ENCODE measurements at places on chromosomes 16 and 17.

GRCh38 chr16:30567991-30568638 is 3.4 kb downstream of the ZNF688 start:
- peak; percentile 3 for ATAC-seq

DNA sequence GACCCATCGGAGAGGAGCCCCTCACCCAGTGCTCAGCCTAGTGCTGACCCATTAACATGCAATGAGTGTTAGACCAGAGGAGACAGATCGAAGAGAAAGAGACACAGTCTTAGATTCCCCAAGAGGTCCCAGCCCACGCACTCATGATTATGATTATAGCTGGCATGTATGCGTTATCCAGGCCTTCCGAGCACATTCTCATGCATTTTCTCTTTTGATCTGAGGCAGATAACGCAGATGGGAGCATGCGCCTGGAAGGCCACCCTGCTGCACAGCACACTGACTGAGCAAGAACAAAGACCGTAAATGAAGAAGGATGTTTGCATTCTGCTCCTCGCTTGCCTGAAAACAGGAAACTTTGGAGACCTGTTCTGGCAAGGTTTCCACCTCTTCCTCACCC is 232.7 kb downstream of the SOX9 start:
- no peak for ATAC-seq

GRCh38 chr17:15492791-15493692 is 25.6 kb upstream of the CDRT4 start:
- ATAC-seq, result no peak

- no peak for ATAC-seq
Measured at GRCh38 chr16:76207270-76207669, 69.9 kb upstream of the CNTNAP4 start.
